ENCODE measurements at places on chromosomes 5 and 9.

DNA sequence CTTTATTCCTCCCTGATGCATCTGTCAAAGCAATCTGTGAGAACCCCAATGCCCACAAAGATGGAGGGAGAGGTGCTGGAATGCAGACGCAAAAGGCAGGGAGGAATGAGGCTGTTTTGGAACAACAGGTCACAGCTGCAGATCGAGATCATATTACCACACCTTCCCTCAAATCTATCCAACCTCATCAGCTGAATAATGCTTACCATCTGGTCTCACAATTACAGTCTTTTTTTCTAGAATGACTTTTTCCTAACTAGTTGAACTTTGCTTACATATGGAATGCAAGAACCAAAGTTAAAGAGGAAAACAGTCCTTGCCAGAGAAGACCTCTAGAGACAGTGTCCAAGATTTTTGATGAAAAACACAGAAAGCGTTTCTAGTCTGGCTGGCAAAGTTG is 158.1 kb downstream of the LPAR1 start:
- DNase-seq, result no peak

- DNase-seq, result no peak
Measured at GRCh38 chr5:56685503-56686217, 129.7 kb upstream of the MAP3K1 start.

DNA sequence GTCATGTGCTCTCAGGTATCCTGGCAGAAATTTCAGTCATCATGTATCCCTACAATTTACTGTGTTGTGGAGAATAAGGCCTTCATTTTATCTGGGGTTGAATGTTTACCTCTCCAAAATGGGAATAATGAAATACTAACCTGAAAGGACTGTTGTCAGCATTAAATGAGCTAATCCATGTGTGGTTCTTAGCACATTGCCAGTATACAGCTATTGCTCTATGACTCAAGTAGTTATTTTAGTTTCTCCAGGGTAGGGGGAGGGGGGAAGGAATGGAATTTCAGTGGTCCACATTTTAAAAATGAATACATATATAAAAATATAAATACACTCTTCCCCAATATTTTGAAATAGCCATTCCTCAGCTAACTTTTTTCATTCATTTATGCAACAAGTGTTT is 3.5 kb downstream of the PAM start:
- no peak for DNase-seq

DNA sequence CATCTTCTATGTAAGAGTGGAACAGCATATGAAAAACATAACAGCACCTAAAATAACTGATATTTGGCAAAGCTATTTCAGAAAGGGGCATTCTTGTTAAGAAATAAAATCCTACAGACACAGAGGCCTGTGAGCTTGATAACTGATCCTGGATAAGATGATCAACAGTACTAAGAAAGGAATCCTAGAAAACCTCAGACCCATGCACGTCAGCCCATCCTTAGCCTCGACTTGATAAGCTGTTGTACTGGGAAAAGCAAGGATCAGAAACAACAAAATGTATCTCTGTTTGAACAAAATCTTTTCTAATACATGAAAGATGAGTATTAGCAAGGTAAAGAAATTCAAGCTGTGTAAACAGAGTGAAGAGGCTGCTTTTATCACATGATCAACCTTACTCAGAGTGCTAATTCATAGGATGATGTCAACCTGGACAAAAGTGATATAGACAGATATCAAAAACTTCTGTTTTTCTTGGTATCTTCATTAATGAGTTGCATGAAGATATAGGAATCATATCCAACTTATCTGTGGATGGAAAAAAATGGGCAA is 15.2 kb downstream of the LIFR start:
- DNase-seq, result no peak

- DNase-seq, result no peak
Measured at GRCh38 chr9:107707428-107707837, 217.9 kb upstream of the KLF4 start.
